IgD-negative memory B cell (primary cell): ENCODE measurements at places on chromosomes 5 and 9. TPM values are rescaled to one million over a fixed set of nuclear protein-coding genes. Genes with fewer than 3 reads are reported as not detected.

The PCDHGA3 gene
- polyA plus RNA-seq = 0.23 TPM

The ARRDC3 gene
- 79.2 TPM for polyA plus RNA-seq

The MYMK gene
- not detected for polyA plus RNA-seq

The IL5 gene
- polyA plus RNA-seq = not detected

The CENPK gene
- polyA plus RNA-seq = 9.5 TPM

The SLC25A2 gene
- polyA plus RNA-seq = not detected
